ENCODE measurements at places on chromosomes 11 and 22.
A peak's percentile ranks its signal among the peaks of the same experiment; 100 is the strongest.

DNA sequence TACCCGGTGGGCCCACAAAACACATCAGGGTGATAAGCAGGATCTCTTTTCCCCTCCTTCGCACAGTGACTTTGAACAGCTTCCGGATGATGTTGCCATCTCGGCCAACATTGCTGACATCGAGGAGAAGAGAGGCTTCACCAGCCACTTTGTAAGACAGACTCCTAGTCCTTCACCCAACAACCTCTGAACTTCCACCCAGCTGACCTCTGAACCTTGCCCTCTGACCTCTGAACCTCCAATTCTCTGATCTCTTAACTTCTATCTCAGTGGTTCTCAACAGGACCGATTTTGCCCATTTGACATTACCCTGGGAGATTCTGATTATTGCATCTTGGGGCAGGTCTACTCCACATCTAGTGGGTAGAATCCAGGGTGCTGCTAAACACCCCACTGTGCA is 3.2 kb downstream of the NCF4 start:
- H3K27ac ChIP-seq, result no peak overlapping the region
- H3K27me3 ChIP-seq, result peaks cover 10% of the 10 kb centered on the region
- no peaks in the 10 kb centered on the region for H3K4me1 ChIP-seq
- H3K4me3 ChIP-seq, result no peak overlapping the region

- H3K4me1 ChIP-seq, result peaks cover 34% of the 10 kb centered on the region
- H3K36me3 ChIP-seq, result no peaks in the 10 kb centered on the region
Measured at GRCh38 chr11:120336641-120337354, 585 bp downstream of the ARHGEF12 start.

- H3K4me3 ChIP-seq, result no peak overlapping the region
- no peaks in the 10 kb centered on the region for H3K36me3 ChIP-seq
- DNase-seq, result peak; percentile 54
- H3K27ac ChIP-seq, result no peak overlapping the region
Measured at GRCh38 chr22:26416670-26417276, 12.3 kb upstream of the ASPHD2 start.

DNA sequence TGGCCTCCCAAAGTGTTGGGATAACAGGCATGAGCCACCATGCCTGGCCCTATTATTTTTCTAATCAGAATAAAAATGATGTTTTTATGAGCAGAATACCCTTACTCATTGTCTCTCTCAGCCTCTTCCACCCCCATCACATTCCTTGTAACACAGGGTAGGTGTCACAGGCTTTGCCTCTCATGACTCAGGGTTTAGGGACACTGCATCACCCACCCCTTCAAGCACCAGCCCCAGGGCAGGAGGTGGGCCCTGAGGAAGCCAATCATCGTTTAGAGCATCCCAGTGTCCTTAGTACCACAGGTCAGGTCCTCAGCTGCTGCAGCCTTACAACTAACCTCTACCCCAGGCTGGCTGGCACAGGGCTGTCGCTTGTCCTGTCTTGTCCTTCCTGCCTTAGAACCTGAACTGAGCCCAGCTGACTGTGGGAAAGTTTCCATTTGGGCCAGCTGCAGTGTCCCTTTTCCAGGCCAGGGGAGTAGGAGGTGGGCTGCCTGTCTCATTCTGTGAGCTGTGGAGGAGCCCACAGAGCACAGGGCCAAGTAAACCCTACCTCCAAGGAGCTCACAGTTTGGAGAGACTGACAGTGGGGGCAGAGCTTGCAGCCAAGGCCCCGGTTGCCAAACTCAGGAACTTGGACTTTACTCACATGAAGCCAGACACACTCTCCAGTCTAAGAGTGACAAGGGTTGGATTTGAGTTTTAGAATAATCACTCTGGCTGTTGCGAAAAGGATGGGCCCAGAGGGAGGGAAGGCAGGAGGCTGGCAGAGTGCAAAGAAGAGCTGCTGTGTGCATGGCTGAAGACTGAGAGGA is 19.5 kb upstream of the UVRAG start:
- no peaks in the 10 kb centered on the region for H3K27me3 ChIP-seq
- no peaks in the 10 kb centered on the region for H3K4me1 ChIP-seq
- no peak overlapping the region for H3K4me3 ChIP-seq
- H3K27ac ChIP-seq, result no peak overlapping the region

DNA sequence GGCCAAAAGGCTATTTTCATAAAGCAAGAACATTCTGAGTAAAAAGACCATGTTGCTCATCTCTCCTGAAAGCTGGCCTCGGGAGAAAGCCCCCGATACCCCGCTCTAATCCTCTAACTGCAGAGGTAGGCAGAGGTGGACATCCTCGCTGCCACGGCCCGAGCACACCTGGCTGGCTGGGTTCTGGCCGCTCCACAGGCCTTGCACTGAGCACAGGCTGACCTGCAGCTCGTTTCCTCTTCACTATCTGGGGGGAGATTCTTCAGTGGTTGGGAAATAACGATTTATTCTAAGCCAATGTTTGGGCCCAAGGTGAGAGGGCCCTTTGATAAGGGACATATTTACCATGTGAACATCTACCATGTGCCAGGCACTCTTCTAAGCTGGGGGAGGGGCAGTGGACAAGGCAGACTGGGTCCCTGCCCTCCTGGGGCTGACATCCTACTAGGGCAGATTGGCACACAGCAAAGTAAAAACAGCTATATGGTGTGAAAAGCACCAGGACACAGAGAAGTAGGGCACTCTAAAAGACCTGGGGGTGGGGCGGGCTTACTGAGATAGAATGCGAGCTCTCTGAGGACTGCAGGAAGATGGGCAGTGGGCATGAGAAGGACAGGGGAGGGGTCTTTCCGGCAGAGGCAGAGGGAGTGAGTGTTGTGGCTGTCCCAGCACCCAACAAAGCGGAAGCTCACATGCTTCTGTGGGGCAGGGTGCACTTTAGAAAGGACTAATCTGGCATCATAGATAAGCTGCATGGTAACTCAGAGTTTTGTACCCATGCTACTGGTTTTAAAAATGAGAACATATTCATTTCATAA is 65.5 kb upstream of the ARFGAP3 start:
- DNase-seq, result no peak
- no peaks in the 10 kb centered on the region for H3K36me3 ChIP-seq
- H3K4me3 ChIP-seq, result no peak overlapping the region

Measured in hepatocyte (in vitro differentiated cells).